ENCODE measurements at places on chromosomes 5 and 9.

- DNase-seq, result no peak
Observed at GRCh38 chr5:35908228-35908627, 30.2 kb downstream of the CAPSL start.

DNA sequence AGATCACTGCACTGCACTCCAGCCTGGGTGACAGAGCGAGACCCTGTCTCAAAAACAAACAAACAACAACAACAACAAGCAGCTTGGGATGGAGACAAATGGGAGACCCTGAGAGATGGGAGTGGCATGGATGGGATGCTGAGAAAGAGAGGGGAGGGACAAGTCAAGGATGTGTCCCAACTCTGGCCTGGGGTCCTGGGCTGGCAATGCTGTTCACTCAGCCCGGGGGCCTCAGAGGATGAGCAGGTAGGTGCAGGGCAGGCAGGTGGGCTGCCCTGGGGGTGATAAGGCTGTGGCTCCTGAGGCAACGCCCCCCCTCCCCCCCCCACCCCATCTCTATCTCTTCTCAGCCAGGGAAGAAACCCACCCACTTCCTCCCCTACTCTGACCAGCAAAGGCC is 123.0 kb downstream of the LHX2 start:
- DNase-seq, result no peak

DNA sequence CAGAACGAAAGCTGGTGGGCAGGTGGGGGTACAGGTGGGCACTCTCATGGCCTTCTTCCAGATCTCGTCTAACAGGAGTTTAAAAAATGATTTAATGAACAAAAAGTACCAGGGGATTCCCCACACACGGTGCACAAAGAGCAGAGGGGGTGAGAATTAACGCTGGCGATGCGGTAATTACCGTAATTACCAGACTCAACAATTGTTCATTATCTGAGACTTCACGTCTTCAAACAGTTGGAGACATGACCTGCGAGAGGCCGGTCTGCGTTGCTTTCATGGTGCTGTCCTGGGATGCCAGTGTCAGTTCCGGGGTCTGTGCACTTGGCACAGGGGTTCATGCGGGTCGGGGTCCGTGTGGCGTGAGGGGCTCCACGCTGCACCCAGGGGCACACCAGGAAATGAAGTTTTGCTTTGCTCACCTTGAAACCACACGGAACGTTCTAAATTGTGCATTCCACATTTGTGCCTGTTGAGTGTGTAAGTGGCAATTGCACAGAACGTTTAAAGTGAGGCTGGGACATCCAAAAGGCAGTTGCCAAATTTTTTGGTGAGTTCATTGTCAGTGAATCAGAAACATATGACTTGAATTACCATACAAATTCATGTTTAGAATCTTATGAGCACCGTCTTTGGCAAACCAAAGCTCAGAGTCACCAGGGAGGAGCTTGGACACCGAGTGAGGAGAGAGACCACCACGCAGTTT is 256.4 kb upstream of the IRX1 start:
- DNase-seq, result no peak

- DNase-seq, result no peak
Observed at GRCh38 chr9:122821278-122821943, 7.0 kb downstream of the PDCL start.

DNA sequence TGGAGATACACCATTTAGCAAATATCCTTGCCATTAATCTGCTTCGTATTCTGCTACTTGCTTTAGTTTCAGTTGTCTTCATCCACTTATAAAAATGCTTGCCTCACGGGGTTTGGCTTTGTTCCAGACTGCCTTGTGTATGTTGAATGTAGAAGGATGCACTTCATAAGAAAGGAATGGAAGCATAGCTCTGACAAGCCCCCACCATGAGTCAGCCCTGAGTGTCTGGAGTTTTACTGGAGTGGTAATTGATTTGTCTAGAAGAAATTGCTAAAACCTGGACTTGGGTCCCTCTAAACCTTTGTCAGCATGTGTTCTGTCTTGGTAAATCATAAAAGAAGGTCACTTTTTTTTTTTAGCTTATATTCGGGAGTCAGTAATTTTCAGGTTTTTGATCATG is 4.6 kb downstream of the TEX48 start:
- no peak for DNase-seq

- DNase-seq, result no peak
Observed at GRCh38 chr5:24162343-24162742, 482.4 kb downstream of the CDH10 start.

DNA sequence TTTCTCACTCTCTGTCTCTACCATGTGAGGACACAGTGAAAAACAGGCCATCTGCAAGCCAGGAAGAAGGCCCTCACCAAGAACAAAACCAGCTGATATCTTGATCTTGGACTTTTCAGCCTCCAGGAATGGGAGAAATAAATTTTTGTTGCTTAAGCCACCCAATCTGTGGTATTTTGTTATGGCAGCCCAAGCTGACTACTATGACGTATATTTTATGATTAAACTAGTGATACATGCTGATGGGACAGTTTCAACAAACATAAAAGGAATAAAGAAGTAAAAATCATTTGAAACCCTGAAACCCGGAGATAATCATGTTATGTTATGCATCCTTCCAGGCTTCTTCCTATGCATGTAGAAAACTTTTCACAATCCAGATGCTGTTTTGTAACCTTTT is 71.5 kb upstream of the ERBIN start:
- no peak for DNase-seq

DNA sequence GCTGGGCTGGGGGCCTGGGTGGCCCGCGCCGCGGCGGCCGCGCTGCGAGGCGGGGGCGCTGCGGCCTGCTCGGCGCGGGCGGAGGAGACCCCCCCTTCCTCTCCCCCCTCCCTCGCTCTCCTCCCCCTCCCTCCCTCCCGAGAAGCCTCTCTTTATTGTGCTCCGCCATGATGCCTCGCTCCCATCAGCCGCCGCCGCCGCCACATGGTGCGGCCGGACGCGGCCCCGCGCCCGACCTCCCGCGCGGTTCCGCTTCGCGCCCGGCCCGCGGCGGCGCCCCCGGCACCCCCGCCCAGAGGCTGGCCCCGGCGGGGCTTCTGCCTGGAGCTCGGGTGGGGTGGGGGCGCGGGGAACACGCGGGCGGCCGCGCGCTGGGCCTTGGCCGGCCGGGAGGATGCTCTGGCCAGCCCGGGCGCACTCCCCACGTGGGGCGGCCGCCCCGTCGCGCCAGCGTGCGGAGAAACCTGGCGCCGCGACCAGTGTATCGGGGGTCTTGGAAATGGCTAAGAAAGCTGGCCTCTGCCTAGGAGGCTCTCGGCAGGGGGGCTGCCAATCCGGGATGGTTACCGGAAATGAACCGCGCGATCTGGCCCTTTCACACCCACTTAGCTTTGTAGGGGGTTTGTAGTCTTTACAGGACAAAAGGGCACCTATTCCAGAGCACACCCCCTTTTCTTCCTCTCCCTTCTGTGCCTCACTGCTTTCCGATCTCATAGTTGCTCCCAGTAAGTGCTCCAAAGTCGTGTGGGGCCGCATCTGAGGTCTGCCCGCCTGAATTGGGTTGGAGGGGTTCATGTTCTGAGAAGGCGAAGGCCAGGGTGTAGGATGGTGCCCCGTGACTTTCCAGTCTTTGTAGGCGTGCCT is 1.0 kb downstream of the SET start:
- DNase-seq, result no peak

GRCh38 chr9:38047301-38048251 is 21.5 kb downstream of the SHB start:
- no peak for DNase-seq

DNA sequence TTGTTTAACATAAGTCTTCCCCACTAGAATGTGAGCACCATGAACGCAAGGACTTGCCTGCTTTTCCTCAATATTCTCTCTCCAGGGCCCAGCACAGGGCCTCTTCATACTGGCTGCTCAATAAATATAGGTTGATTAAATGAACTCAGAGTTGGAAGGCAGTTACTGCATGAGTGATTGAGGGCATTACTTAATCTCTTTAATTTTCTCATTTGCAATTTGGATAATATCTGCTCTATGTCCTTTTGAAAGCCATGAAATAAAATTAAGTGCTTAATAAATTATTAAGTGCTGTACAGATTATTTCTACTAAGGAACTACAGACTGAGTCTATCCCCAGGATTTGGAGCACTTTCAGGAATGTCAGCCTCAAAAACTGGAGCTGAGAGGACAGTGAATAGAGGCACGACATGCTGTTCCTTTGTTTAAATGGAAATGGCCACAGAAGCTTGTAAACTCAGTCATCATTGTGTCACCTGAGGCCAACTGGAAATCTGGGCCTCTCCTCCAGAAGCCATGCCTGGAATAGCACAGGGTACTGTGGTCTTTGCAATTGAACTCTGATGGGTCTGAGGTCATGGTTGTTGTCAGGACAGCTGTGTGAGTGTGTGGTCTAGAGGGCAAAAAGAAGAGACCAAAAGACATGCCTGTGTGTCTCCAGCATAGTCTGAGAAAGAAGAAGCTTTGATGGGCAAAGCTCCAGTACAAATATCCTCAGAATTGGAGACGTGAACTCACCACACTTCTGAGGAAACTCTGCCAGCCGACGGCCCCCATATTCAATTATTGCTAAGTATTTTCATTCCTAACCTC is 86.1 kb downstream of the SH3TC2 start:
- no peak for DNase-seq

GRCh38 chr9:74942801-74943200 is 9.9 kb downstream of the C9orf40 start:
- DNase-seq, result no peak

GRCh38 chr9:21037278-21037677 is 5.8 kb upstream of the HACD4 start:
- no peak for DNase-seq

GRCh38 chr9:127698985-127699670 is 7.7 kb upstream of the CFAP157 start:
- no peak for DNase-seq

GRCh38 chr9:36129139-36129538 is 7.4 kb upstream of the GLIPR2 start:
- no peak for DNase-seq

DNA sequence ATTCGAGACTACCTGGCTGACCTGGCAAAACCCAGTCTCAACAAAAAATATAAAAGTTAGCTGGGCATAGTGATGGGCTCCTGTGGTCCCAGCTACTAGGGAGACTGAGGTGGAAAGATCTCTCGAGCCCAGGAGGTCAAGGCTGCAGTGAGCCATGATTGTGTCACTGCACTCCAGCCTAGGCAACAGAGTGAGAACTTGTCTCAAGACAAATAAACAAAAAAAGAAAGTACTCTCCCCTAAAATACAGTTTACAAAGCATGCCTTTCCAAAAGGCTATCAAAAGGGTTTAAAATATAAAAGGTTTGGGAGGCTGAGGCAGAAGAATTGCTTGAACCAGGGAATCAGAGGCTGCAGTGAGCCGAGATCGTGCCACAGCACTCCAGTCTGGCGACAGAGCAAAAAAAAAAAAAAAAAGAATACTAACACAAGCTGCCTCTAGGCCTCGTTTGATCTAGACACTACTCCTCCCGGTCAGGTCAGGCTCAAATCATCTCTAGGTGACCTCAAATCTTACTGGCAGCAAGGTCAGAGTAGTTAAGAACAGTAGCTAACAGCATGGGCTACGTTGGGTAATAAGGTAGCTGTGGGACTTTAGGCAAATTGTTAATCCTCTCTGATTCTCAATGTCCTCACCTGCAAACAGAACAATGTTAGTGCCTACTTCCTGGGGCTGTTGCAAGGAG is 9.3 kb downstream of the NAIF1 start:
- no peak for DNase-seq

- no peak for DNase-seq
Observed at GRCh38 chr5:167614294-167615021, 677.0 kb upstream of the WWC1 start.

DNA sequence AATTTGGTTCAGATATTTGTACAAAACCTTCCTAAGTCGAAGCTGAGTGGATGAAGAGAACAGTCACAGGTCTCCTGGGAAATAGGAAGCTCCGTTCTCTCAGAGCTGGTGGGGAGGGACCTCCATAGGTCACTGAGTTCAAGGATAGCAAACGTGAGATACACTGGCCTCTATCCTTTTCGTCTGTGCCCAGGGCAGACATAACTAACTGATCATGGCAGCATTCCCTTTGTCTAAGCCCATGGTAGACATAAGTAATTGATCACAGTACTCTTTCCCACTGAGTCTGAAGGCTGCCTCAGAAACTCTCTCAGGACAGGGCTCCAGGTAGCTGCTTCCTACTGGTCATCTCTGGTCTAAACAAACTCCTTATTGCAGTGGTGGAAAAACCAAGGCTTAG is 12.3 kb upstream of the CORO2A start:
- DNase-seq, result no peak

DNA sequence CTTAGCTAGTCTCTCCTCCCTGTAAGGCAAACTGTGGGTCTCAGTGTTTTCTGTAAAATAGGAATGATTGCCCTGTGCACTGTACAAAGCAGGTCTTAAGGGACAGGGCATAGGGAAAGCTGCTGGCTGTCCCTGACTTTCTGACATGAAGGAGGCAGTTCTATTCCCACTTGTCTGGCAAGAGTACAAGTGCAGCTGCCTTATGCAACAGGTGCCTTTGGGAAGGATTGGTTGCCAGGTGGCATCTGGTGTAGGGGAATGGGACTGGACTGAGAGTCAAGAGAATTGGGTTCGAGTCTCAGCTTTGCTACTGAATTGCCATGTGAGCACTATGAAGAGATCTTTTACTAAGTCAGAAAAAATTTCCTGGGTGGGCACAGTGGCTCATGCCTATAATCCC is 10.0 kb downstream of the BSPRY start:
- DNase-seq, result no peak

GRCh38 chr5:152188251-152188650 is 216.8 kb downstream of the NMUR2 start:
- no peak for DNase-seq

DNA sequence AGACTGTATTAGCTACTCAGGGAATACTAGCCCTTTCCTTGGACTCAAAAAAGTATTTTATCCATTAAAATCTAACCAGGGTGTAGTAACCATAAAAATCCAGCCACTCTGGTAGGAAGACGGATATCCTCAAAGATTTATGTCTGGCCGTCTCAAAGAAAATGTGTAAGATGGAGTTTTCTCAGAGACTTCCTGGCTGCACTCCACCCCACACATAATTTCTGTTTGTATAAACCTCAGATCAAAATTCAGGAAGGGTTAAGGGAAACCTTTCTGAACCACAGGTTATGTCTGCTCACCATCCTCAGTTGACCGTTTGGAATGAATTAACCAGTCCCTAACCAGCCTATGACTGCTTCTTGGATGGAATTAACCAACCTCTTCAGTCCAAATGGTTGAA is 13.8 kb upstream of the SMIM23 start:
- no peak for DNase-seq

- no peak for DNase-seq
Observed at GRCh38 chr5:82564963-82565362, 286.8 kb upstream of the RPS23 start.

DNA sequence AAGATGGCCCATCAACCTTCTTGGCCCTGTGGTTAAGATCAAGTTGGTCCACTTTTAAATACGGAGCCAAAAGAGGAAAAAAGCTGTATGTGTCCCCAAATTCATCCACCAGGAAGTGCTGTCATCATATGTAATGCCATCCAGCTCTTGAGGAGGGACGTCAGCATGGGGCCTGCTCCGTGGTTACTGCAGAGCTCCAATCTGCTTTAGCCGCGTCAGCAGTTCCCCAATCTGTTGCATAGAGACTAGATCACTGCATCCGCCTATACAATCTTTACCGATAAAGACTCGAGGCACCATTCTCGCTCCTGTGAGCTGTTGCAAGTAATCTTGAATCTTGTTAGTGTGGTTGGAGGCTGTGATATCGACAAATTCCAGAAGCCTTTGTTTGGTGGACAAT is 65.7 kb downstream of the GABRA6 start:
- no peak for DNase-seq

Data from NCI-H1436 treated with DMSO at 0.1 percent for 48 hours (cell line).